Stimulated activated CD8-positive, alpha-beta memory T cell treated with anti-CD3 and anti-CD28 coated beads, Interleukin-4, amount 100 ng/mL, for 4 hours (primary cell): ENCODE measurements at places on chromosomes 6 and 20.

DNA sequence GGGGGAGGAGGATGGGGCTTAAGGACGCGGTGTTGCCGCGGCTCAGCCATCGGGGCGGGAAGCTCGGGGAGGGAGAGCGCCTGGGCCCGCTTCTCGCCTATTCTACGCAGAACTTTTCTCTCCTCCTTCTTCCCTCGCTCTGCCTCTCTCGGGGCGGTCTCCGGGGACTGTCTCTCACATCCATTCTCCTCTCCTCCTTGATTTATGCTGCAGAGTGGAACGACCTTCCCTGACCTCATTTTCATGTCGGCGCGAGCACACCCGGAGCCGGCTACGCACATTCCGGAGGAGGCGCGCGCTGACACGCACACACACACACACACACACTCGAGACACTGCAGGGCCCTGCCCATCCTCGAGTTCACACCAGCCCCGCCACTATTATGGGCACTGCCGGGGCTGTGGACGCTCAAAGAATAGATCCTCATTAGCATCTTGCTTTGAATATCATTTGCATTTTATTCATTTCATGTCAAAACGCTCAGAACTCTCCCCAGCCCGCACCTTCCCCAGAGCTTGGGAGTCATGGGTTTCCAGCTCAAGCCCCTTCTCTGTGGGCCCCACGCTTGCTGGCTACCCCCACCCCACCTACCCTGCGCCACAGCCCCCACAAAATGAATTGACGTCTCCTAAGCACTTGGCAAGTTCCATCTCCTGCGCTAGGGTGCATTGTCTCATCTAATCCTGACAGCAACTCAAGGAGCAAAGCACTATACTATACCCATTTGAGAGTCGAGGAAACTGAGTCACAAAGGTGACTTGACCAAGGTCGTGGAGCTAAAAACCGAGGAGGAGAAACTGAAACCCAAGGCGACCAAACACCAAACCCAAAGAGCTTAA lies 36.8 kb downstream of the NCR2 start:
- DNase-seq, result no peak

DNA sequence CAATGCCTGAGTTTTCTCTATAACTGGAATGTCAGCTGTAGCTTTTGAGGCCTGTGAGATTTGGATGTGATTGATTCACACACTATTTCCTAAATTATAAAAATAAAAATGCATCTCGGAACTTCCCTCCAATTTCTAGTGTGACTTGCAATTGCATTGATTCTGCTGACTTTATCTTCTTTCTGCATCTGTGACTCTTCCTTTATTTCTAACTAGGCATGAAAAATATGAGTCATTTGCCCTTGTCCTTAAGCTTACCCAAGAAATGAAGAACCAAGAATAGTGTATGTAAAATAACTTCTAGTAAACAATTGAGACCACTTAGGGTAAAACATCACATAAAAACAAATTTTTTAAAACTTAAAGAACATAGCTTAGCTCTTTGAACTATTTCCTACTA lies 12.9 kb downstream of the OR2J2 start:
- DNase-seq, result no peak

GRCh38 chr6:51199733-51200260 lies 381.1 kb downstream of the TFAP2B start:
- DNase-seq, result no peak

DNA sequence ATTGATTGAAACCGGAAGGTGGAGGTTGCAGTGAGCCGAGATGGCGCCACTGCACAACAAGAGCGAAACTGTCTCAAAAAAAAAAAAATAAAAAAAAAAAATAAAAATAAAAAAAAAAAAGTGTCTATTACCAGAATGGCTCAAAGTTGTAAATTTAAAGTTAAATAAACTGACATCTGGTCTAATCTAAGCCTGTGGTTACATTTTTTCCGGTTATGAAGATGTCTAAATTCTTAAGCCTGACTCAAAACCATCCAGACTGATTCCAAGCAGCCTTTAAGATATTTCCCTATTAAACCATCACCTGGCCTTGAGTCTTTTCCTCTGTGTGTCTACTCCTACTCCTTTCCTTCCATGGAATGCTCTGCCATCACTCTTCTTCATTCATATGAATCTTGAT lies 371.7 kb upstream of the RUNX2 start:
- DNase-seq, result no peak
